ENCODE measurements at places on chromosomes 1 and 21.
A peak's percentile ranks its signal among the peaks of the same experiment; 100 is the strongest.

GRCh38 chr1:112529301-112529700 is 20.5 kb downstream of the WNT2B start:
- DNase-seq, result no peak

GRCh38 chr1:200296091-200296661 is 113.7 kb downstream of the ZNF281 start:
- DNase-seq, result no peak

DNA sequence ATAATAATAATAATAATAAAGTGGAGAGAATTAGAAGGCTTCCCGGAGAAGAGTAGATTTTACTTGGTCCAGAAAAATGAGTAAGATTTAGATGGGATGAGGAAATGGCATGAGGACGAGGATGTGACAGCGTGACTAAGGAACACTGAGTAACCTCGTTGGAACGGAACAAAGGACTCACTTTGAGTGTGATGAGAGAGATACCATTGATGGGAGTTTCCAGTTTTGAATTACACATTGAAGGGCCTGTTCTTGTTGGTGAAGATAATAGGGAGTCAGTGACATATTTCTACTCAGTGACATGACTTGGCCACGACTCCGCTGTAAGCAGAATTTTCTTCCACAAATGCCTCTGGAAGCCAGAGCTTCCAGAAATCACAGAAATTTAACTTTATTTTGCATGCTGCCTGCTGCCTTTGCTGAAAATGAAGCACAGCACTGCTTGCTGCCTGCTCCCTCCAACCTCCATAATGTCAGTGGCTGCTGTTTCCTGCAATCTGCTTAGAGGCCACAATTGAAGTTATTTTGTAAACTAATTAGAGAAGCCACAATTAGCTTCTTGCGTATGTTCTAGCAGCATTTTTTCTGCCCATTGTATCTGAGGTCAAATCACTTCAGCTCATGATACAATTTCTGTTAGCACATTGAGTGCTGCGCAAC is 33.7 kb upstream of the FBXO28 start:
- no peak for DNase-seq

DNA sequence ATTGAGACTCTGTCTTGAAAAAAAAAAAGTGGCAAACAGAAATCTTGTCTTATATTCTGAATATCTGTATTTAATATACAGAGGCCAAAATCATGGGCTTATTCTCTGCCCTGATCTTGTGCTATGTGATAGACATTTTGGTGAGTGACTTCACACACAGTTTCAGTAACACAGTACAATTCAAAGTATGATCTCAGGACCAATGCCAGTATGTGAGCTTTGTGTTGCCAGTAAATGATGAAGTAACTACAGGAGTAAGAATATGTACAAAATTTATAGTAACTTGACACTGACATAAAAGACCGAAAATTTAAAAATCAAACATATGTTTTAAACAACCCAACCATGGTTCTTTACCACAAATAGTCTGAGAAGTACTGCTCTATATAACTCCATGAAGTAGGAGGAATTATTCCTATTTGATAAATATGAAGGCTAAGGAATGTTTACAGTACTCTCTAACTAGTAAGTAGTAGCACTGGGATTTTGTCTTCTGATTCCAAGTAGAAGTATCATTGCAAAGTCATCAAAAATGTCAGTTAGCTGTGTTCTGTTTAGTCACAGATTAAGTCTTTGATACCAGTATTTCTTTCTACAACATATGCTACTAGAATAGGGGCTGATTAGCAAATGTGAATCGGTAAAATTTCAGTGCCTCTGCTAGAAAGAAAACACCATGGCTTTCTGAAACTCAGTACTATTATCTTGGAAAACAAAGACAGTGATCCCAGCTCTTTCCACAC is 25.3 kb downstream of the DPH5 start:
- no peak for DNase-seq

GRCh38 chr1:196214866-196215265 is 393.4 kb downstream of the KCNT2 start:
- DNase-seq, result no peak

DNA sequence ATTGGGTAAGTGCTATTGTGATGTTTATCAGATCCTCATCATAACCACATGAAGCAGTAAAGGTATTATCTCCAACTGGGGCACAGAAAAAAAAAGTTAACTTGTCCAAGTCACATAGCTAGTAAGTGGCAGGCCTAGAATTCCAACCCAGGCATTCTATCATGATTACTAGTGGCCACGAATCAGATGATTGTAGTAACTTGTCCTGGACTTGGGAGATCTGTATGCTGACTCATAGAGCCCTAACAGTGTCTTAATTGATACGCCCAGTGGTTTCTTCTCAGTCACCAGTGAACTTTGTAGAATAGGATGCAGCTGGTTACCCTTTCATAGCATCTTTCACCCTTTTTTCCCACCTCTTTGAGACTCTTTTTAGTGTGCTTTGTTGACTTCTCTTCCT is 91.1 kb upstream of the UBE2U start:
- DNase-seq, result no peak

DNA sequence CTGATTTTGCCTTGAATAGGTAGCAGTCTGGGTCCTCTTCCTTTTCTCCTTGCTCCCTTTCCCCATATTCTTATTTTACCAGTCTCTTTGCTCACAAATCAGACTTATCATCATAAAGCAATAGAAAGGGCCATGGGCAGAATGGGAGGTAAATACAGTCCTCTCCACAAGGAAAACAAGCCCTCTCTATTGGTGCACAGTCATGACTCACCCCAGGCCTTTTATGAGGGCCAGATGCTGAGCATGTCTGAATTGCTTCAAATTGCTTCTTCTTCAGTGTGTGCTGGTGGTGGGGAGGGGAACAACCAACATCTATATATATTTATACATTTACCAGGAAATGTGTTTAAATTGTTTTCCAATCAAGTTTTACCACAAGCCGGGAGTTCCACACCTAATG is 75.2 kb downstream of the GFI1 start:
- DNase-seq, result no peak

GRCh38 chr1:119879510-119880434 is 16.5 kb downstream of the ADAM30 start:
- DNase-seq, result no peak

- no peak for DNase-seq
Observed at GRCh38 chr1:23224739-23225648, 7.7 kb upstream of the HTR1D start.

DNA sequence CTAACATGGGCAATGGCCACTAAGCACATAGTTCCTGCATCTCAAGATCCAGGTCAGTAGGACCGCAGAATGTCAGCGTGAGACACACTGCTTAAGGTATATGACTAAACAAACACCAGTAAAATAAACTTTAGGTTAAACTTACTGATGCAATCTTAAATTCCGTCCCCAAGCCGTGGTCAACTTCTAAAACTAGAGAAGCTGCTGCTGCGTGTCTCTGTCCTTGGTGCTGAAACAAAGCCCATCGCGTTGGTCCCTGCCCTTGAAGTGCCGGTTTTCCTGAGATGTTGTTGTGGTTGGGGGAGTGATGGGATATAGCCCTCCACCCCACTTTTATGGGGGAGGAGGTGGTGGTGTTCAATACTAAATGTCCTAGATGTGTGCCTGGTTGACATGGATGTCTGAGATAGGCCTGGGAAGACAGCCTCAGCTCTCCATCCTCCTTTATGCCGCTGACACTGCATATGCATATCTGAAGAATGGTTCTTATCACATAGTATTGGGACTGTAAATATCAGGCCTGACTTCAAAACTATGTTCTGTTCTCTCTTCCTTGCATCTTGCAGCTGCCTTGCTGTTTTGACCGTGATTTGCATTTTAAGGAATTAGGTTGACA is 72.0 kb upstream of the KCNA3 start:
- DNase-seq, result peak; percentile 28
